ENCODE measurements at places on chromosomes 2 and 18.

DNA sequence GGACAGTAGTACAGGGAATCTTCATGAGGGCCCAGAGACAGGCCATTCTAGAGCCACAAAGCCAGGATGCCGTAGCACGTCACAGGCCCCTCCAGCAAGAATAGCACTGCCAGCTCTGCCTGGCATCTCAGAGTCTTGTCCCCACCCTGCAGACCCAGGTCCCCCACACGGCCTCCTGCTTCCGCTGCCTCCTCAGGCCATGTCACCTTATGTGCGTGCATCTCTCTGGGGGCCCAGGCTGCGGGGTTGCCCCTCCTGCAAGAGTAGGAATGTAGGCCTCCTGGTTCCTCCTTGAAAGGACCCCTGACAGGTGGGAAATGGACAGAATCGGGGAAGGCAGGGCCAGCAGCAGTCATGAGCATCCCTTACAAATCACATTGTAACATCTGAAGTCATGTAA is 49.8 kb downstream of the ADI1 start:
- no peaks in the 10 kb centered on the region for H3K4me1 ChIP-seq
- peaks cover 19% of the 10 kb centered on the region for H3K36me3 ChIP-seq
- no peaks in the 10 kb centered on the region for H3K27me3 ChIP-seq
- no peak for DNase-seq
- H3K27ac ChIP-seq = no peak overlapping the region
- no peak overlapping the region for H3K4me3 ChIP-seq

DNA sequence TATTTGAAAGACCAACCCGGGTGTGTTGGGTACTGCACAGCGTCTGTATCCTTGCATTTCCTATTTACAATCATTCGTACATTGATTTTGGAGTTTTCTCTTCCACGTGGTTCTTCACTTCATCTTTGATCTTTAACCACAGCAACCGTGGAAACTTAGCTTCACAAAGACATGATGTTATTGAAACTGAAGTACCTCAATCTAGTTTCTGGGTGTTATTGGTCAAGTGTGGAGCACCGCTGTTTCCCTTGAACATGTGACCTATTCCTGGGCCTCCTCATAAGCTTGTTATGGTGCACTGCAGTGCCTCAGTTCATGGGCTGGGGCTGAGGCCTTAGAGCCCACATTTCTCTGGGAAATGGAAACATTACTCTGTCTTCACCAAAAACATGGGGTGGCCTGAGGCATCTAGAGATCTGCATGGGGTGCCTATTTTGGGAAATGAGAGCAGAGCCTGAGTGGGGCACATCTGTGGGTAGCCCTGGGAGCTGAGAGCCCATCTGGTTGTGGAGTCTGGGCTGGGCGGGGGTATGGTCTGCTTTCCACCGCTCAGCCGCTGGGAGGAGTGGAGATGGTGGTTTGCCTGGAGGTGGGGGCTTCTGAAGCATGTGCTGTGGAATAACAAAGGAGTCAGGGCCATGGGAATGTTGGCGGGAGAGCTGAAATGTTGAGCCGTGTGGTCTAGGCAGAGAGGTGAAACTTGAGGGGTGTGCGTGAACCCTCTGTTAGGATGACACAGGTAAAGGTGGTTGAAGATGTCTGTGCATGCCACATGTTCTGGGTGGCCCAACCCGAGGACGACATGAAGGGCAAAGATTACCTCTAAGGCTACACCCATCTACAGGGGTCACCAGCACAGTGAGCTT is 37.4 kb downstream of the ZNF236 start:
- no peak overlapping the region for H3K4me3 ChIP-seq
- peaks cover 25% of the 10 kb centered on the region for H3K36me3 ChIP-seq
- H3K27me3 ChIP-seq = no peaks in the 10 kb centered on the region
- no peak overlapping the region for H3K27ac ChIP-seq
- H3K4me1 ChIP-seq = peaks cover 4% of the 10 kb centered on the region

GRCh38 chr2:25230198-25230947 is 62.0 kb upstream of the POMC start:
- H3K4me1 ChIP-seq = peaks cover 16% of the 10 kb centered on the region
- no peaks in the 10 kb centered on the region for H3K27me3 ChIP-seq
- H3K27ac ChIP-seq = peak overlapping the region; percentile 71
- DNase-seq = no peak
- H3K36me3 ChIP-seq = peaks cover 17% of the 10 kb centered on the region

- no peaks in the 10 kb centered on the region for H3K36me3 ChIP-seq
- H3K4me1 ChIP-seq = no peaks in the 10 kb centered on the region
- H3K27me3 ChIP-seq = no peaks in the 10 kb centered on the region
These were observed 74.0 kb upstream of the SEC11C start for GRCh38 chr18:59065684-59066083.

- H3K4me3 ChIP-seq = no peak overlapping the region
- no peaks in the 10 kb centered on the region for H3K27me3 ChIP-seq
- H3K27ac ChIP-seq = no peak overlapping the region
- H3K4me1 ChIP-seq = peaks cover 22% of the 10 kb centered on the region
- peaks cover 8% of the 10 kb centered on the region for H3K36me3 ChIP-seq
These were observed 26.4 kb downstream of the SPEG start for GRCh38 chr2:219461047-219461514.

DNA sequence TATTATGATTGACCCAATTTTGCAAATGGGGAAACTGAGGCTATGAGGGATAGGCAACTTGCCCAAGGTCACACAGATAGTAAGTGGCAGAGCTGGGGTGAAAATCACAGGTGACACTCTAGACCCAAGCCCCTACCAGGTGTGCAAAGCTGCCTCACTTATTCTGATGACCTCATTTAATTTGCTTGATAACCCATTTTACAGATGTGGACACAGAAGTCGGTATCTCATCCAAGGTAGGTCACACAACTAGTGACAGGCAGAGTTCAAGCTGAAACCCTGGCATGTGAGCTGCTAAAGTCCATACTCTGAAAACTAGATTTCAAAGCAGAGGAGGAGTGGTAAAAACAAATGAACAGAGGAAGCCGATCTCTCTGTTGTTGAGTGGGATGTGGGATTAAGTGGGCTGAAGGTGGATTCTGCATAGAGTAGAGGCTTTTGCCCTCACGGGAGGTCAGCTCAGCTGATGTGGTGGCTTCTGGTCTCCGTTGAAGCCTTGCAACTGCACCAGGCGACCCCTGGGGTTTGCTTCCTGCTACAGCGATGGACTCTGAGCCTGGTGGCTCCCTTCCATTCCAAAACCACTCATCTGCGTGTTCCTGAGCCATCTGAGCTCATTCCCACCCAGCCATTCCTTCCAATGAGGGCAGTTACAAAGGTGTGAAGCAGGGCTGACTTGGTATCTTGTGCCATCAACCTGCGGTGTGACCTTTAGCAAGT is 164.3 kb upstream of the FHL2 start:
- no peak overlapping the region for H3K27ac ChIP-seq
- H3K4me3 ChIP-seq = no peak overlapping the region
- no peaks in the 10 kb centered on the region for H3K4me1 ChIP-seq
- H3K27me3 ChIP-seq = peaks cover 36% of the 10 kb centered on the region

DNA sequence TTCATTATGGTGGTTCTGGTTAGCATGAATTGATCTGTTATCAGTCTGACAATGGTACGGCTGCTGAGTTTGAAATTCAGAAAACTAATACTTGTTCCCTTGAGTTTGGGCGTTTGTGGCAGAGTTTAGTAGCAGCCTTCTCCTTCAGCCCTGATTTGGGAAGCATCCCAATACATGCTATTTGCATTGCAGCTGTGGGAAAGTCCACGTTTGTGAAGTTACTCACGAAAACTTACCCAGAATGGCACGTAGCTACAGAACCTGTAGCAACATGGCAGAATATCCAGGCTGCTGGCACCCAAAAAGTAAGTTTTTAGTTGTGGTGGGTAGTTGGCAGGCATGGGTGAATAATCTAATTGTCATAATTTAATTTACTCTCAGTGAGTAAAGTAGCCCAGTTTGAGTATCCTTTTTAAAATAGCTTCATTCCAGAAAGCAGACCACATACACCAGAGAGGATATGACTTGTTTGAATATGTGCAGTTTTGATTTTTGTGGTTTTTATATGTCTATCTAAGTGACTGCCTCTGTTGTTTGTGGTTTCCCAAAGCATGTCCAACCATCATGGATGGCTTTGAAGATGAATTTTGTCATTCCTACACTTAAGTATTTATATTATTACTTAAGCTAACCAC is 12.2 kb downstream of the DGUOK start:
- no peaks in the 10 kb centered on the region for H3K27me3 ChIP-seq
- H3K4me1 ChIP-seq = no peaks in the 10 kb centered on the region
- no peak overlapping the region for H3K4me3 ChIP-seq
- H3K27ac ChIP-seq = peak overlapping the region; percentile 62
- H3K36me3 ChIP-seq = peaks cover 7% of the 10 kb centered on the region

GRCh38 chr2:29053223-29053622 is 21.1 kb downstream of the PCARE start:
- H3K36me3 ChIP-seq = no peaks in the 10 kb centered on the region
- no peak overlapping the region for H3K27ac ChIP-seq
- H3K4me3 ChIP-seq = no peak overlapping the region
- peaks cover 19% of the 10 kb centered on the region for H3K4me1 ChIP-seq
- H3K27me3 ChIP-seq = no peaks in the 10 kb centered on the region

- no peak overlapping the region for H3K4me3 ChIP-seq
- H3K27ac ChIP-seq = no peak overlapping the region
- H3K27me3 ChIP-seq = no peaks in the 10 kb centered on the region
- H3K36me3 ChIP-seq = peaks cover 5% of the 10 kb centered on the region
- no peak for DNase-seq
- no peaks in the 10 kb centered on the region for H3K4me1 ChIP-seq
These were observed 15.0 kb upstream of the FMNL2 start for GRCh38 chr2:152319822-152320570.

GRCh38 chr2:241775223-241776177 is 1.1 kb upstream of the GAL3ST2 start:
- H3K27ac ChIP-seq = peak overlapping the region; percentile 12
- H3K36me3 ChIP-seq = no peaks in the 10 kb centered on the region
- DNase-seq = no peak
- H3K4me1 ChIP-seq = peaks cover 24% of the 10 kb centered on the region
- no peaks in the 10 kb centered on the region for H3K27me3 ChIP-seq

- H3K36me3 ChIP-seq = no peaks in the 10 kb centered on the region
- no peak overlapping the region for H3K4me3 ChIP-seq
- H3K27ac ChIP-seq = no peak overlapping the region
- peaks cover 12% of the 10 kb centered on the region for H3K27me3 ChIP-seq
These were observed 23.7 kb upstream of the DNAH6 start for GRCh38 chr2:84492571-84492970.

- H3K4me3 ChIP-seq = no peak overlapping the region
- H3K27me3 ChIP-seq = no peaks in the 10 kb centered on the region
- no peak overlapping the region for H3K27ac ChIP-seq
- no peak for DNase-seq
These were observed 17.7 kb upstream of the IGFBP2 start for GRCh38 chr2:216615298-216616082.

GRCh38 chr18:31149351-31149750 is 13.3 kb downstream of the DSC1 start:
- peaks cover 14% of the 10 kb centered on the region for H3K4me1 ChIP-seq
- no peak overlapping the region for H3K27ac ChIP-seq
- no peak overlapping the region for H3K4me3 ChIP-seq

DNA sequence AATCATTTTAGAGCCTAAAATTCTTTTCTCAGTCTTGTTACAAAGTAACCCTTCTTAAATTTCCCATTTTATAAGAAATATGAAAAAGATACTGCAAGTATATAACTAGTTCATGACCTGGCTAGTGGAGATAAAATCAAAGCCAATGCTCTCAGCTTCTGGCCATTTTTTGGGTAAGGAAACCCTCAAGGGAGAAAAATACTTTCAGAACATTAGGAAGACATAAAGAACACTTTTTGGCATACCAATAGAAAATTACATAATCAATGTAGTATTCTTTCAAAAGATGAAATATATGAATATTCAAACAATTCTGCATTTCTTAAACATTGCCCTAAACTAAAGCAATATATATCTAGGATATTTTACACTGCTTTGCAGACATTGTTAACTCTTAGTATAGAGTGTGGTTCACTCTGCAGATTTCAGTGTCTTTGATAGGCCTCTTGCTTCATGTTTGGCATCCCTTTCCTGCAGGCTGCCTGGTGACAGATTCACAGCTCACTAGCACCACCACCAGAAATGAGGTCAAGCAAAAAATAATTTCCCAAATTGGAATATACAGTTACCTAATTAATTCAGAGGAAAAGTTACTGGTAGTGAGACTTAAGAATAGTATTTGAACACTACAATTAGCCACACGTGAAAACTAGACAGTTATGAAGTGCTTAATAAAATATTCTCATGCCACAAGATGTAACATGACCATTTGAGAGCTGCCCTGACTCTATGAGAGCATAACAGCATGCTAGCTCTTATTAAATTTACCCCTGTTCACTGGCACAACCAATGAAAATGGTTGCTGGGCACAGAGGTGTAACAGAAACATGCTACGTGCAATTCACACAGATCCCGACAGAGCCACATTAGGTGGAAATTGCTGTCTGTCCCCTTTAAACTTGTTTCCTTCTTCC is 36.0 kb downstream of the PAIP2B start:
- DNase-seq = no peak
- peaks cover under 1% of the 10 kb centered on the region for H3K27me3 ChIP-seq
- no peaks in the 10 kb centered on the region for H3K4me1 ChIP-seq
- no peak overlapping the region for H3K4me3 ChIP-seq
- H3K27ac ChIP-seq = no peak overlapping the region

DNA sequence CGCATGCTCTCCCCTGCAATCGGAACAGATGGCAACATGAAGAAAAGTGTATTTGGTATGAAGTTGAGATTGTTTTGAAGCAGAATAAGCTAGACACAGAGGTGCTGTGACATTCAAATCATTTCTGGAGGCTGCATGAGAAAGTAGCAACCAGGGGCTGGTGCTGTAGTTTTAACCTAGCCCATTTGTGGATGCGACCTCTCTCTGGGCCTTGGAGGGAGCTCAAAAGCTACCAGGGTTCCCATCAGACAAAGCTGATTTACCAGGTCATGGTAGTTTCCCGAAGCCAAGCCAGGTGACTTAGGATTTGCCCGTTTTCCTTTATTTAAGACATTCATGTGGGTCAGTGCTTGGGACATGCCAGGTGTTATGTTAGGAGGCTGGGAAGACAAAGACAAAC is 77.5 kb downstream of the CIB4 start:
- H3K36me3 ChIP-seq = no peaks in the 10 kb centered on the region
- peaks cover 54% of the 10 kb centered on the region for H3K27me3 ChIP-seq
- no peak overlapping the region for H3K4me3 ChIP-seq
- H3K27ac ChIP-seq = no peak overlapping the region
- H3K4me1 ChIP-seq = no peaks in the 10 kb centered on the region

DNA sequence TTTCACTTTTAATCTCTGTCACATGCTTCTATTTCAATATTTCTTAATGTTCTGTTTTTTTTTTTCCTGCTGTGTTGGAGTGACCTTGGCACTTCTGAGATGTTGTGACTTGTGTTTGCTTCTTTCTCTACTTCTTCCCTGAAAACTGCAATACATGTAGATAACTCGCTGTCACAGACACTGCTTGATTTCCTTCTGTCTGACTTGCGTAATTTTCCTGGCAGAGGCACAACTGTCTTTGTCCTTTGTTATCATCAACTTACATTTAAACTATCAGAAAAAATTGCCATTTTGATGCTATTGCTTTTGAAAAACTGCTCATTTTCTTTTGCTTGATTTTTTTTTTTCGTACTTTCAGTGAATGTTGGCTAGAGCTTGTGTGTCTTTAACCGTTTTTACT is 69.0 kb downstream of the BABAM2 start:
- H3K4me3 ChIP-seq = no peak overlapping the region
- no peak for DNase-seq

- H3K4me3 ChIP-seq = no peak overlapping the region
- H3K27ac ChIP-seq = no peak overlapping the region
- DNase-seq = no peak
- H3K36me3 ChIP-seq = no peaks in the 10 kb centered on the region
These were observed 83.0 kb downstream of the TAF4B start for GRCh38 chr18:26309281-26309680.

Data from mesothelial cell of epicardium (in vitro differentiated cells).